ENCODE measurements at places on chromosomes 16 and 17.

DNA sequence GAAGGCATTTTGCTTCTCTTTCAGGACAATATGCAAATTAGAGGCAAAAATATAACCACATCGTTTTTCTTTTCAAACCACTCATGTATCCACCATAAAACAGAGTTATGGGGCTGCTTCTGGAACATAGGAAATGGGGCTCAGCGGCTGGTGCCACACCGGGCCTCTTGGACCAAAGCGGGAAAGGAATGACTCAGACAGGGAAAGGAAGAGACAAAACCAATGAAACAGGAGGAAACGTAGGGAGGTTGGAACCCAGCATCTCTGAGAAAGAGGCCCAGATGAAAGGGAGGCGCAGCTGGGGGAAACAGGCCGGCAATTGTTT lies 28.5 kb downstream of the CUEDC1 start:
- no peak for DNase-seq

- DNase-seq, result no peak
Measured at GRCh38 chr17:65190467-65191097, 53.4 kb downstream of the RGS9 start.

DNA sequence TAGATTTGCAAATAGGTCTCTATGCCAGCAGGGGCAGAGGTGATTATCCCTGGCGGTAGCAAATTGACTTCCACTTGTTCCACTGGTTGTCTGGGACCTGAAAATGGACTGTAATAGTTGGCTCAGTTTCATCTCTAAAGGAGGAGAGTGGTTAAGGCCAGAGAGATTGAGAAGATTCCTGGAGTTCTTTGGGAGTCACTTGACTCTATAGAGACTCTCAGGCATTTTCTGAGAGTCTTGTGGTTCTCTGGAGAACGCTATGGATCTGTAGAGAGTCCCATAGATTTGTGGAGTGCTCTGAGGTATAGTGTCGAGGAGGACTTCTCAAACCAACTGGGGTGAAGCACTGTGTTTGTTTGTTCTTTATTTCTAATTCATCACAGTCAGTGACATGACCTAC lies 8.9 kb upstream of the PMP22 start:
- DNase-seq, result no peak

DNA sequence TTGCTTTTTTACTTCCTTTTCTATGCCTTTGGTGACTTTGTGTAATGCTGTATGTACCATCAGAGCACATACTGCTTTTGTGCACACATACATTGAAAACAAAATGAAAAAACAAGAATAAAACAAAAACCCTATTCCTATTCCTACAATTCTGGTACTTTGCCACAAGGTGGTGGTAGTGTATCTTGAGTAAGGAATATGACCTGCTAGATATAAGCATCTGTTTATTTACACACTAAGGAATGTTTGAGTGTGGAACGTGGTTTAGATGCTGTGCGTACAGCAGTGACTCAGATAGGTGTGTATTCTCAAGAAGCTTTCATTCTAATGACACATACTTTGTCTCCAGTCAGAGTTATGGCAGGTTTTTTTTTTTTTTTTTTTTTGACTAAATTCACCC lies 606.2 kb downstream of the WWOX start:
- peak; percentile 71 for DNase-seq

Data from activated CD4-positive, alpha-beta T cell treated with anti-CD3 and anti-CD28 coated beads, Interleukin-10, Interleukin-2, amounts not matched to agents 100 ng/mL and 50 ng/mL, durations not matched to agents 16 hours and 8 hours (primary cell).